ENCODE measurements at places on chromosomes 1 and 21.

DNA sequence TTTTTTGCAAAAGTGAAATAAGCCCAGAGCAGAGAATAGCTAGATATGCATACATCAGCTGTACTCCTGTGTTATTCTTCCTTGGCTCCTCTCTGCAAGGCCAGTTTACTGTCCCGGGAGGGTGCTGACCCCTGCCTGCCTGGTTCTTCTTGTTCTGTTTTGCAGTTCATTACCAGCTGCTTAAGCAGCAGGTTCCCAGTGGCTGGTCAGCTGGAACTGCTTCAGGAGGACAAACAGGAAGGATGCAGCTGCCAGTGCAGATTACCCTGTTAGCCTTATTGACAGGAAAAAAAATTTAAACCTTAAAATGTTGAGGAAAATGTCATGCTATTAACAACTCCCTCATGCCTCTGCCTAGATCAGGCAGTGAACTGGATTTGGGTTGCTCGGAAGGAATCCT is 16.0 kb upstream of the LRIG2 start:
- DNase-seq, result no peak

DNA sequence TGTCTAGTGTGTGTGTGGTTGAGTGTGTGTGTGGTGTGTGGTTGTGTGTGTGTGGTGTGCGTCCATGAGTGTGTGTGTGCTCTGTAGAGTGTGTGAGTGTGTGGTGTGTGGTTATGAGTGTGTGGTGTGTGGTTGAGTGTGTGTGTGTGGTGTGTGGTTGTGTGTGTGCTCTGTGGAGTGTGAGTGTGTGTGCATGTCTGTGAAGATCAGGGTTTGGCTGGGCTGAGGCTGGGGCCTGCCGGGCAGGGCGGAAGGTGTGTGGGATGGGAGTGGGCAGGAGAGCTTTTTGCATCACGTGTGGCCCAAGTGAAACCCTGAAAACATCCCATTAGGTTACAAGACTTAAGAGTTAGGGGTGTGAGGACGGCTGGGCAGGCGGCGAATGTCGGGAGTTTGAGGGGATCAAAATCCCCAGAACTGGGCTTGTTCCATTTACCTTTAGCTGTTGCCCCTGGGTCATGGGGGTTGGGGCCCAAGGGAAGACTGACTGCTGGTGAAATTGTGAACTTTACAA is 2.9 kb upstream of the FCMR start:
- no peak for DNase-seq

- no peak for DNase-seq
Measured at GRCh38 chr1:13829152-13829769, 129.3 kb downstream of the PRDM2 start.

- DNase-seq, result no peak
Measured at GRCh38 chr1:158035014-158035413, 41.6 kb downstream of the KIRREL1 start.

DNA sequence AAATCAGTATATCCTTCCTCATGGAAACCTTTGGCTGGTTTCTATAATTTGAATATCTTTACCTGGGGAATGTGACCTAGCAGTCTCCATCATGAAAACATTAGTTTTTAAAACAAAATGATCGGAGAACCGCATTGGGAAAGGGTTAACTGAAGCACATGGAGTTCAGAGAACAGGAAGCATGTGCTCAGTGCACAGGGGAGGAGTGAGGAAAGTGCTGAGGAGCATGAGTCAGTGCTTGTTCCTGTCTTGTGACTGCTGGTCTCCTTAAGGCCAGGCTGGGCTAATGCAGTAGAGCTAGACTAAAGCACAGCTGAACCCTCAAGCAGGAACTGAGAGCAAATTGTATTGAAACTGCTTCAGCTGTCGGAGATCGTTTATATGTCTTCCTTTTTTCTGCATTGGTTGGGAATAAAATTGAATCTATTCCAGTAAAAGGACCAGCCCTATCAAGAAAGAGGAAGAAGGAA is 5.8 kb downstream of the IFI16 start:
- peak; percentile 55 for DNase-seq

GRCh38 chr21:45078877-45079281 is 4.5 kb downstream of the ADARB1 start:
- DNase-seq, result peak; percentile 62

- no peak for DNase-seq
Measured at GRCh38 chr21:38448671-38449385, 49.4 kb downstream of the ERG start.

DNA sequence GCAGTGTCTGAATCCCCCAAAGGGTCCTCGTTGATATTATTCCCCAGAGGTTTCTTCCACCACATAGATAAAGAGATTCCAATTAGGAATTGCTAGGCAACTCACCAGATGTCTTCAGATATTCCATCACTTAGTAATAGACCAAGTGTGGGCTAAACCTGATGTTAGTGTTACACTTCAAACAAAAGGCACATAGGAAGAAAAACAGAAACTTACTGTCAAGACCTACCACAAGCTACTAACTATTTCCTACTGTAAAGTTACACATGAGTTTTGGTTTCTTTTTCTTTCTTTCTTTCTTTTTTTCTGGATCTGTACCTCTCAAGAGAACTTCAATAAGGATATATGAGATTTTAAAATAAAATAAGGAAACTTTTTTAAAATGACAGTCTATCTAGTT is 879.1 kb upstream of the NEGR1 start:
- no peak for DNase-seq

DNA sequence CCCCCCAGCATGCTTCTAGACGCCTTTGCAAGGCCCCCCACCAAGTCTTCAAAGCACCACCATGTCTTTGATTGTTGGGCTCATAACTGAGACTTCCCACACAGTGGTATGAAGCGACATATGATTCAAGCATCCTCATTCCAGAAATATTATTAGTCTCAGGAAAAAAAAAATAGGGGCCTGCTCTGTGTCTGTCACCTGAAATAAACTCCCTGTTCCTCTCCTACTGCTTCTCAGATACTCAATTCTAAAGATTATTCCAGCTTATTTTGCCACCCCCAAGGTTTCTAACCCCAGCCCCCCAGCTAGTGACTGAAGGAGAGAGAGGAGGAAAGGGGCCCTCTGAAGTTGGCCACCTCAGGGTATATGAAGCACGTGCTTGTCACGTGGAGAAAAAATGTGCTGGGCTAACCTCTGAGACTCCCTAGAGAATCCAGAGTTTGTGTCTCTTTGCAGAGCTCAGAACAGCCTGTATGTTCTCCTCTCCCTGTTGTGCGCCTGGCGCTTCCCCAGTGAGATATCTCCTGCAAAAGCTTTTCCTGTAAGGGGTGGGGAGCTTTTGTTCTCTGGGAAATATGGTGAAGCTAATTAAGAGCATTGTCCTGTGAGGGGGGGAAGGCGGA is 35.9 kb upstream of the RASAL2 start:
- no peak for DNase-seq

DNA sequence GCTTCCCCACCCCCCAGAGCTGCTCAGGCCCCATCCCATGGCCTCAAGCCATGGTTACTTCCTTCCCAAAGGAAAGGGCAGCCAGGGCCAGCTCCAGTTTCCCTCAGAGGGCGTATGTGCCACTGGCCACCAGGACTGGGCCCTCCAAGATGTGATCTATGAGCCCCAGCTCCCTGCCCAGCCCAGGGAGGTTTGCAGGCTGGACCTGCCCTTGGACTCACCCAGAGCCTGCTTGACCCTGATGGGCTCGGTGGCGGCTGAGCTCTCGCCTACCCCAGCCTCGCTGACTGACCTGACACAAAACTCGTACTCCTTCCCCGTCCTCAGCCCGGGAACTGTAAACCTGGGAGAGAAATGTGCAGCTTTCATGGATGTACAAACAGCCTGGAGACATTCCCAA is 29.6 kb downstream of the MYOM3 start:
- DNase-seq, result no peak

GRCh38 chr1:180909005-180909414 is 3.7 kb upstream of the KIAA1614 start:
- DNase-seq, result no peak

- no peak for DNase-seq
Measured at GRCh38 chr1:86645851-86646250, 58.5 kb upstream of the SH3GLB1 start.

DNA sequence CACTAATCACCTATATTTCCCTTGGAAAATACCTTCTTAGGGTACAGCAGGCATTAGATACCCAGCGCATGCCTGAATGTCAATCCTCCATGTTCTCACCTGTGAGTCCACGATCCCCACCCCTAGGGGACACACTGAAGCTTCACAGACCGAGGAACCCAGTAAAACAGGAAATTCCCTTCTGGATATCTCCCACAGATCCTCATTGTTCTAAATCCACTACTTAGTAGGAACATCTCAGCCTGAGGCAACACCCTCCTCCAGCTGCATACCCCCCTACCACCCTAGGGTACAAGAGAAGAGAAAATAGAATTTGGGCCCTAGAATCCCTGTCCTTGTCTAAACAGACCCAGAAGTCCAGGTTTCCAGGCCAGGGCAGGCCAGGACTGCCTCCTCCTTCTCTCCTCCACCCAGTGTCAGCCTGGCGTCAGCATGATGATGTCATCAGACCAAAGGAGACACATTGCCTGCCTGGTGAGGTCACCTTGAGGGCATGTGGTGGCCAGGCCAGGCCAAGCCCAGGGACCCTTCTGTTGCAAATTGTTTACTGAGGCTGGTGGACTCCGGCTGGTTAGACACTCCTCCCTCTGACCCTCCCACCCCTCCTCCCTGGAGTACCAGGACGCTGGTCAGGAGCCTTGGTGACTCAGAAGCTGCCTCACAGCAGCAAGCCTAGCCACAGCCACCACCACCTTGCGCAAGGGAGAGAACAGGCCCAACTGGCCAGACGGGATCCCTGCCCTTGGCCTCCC is 6.2 kb downstream of the NECTIN4 start:
- no peak for DNase-seq

DNA sequence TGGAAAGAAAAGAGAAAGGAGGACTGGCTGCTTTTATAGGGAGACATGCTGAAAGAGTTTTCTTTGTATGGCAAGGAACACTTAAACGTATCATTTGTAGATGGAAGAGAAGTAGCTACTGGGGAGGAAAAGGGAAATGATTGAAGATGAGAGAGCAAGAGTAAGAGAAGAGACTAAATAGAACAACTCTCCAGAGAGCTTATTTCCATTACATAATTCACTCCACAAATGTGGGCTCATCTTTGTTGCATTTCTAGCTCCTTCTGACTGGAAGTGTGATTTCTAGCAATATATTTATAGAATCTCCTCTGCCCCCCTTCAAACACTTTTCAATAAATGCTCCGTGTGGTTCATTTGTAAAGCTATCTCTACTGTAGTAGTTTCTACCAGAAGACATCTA is 71.0 kb downstream of the ST6GALNAC5 start:
- DNase-seq, result no peak

DNA sequence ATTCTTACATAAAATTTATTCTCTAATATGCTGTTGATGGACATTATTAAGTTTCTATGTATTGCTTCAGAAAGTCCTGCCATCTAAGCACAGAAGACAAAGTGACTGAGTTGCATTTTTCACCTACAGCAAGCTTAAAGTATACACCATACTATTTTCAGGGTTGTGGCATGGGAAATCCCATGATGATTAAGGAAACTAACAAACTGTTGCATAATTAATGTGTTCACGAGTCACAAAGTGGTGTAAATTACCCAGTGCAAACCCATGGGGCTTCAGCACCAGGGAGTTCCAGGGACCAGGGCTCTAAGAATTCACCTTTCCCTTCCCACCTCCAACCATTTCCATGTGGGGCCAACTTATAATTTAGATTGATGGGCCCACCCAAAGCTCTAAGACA is 81.9 kb upstream of the NR5A2 start:
- no peak for DNase-seq

GRCh38 chr1:67771152-67771551 is 62.1 kb downstream of the GNG12 start:
- no peak for DNase-seq

- DNase-seq, result peak; percentile 8
Measured at GRCh38 chr1:240888039-240888786, 276.3 kb upstream of the GREM2 start.

GRCh38 chr1:29842130-29842529 is 605.8 kb downstream of the PTPRU start:
- DNase-seq, result no peak

DNA sequence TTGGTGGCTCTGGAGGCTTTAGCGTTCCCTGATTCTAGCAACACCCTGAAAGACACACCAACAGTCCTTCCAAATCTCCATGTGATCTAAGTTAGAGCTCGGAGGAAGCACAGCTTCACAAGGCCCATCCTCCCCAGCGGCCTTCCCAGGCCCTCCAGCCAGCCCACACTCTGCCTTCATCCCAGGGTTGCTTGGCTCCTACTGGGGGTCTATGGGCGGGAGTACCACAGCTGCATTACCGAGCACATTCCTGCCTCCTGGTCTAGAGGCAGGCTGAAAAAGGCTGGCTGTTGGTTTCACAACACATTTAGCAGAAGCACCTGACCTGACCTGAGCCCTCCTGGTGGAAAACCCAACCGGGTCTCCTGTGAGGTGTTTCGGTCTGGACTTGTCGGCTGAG is 54.7 kb upstream of the TRIM67 start:
- no peak for DNase-seq

DNA sequence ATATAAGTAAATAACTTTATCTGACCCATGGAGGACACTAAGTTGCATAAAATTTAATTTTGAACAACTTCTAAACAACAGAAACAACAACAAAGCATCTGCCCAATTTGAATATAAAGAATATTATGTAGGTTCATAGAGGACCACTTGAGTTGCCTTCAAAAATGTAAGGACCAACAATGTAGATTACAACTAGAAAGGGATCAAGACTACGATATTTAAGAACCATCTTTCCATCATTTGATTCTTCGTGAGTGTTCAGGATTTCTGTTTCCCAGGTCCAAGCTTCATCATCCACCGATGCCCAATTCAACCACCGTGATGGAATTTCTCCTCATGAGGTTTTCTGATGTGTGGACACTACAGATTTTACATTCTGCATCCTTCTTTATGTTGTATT is at the start of gene OR14C36:
TSS of gene OR14C36 (plus strand) at position 301 of the 400 bp plus-strand sequence. CDS start at position 301, 0 bp downstream.
- no peak for DNase-seq

DNA sequence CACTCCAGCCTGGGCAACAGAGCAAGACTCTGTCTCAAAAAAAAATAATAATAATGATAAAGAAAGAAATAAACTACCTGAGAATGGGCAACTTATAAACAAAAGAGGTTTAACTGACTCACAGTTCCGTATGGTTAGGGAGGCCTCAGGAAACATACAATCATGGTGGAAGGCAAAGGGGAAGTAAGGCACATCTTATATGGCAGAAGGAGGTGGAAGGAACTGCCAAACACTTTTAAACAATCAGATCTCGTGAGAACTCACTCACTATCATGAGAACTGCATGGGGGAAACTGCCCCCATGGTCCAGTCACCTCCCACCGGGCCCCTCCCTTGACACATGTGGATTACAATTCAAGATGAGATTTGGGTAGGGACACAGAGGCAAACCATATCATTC is 6.3 kb upstream of the EGLN1 start:
- DNase-seq, result no peak

DNA sequence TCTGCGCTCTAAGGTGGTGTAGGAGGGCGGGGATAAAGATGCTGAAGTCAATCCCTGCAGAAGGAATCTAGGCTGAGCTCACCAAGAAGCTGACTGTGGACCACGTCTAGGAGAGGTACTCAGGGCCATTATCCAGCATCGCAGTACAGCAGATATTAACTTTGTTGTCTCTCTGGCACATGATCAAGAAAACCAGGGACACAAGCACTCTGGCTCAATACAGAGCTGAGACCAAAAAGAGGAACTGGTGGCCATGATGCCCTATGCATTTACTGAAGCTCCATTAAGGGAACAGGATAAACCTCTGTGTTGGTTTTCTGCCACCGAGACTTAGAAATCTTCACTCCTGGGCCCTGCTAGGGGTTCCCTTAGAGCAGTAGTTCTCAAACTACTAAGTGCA is 38.0 kb upstream of the ANGPTL7 start:
- no peak for DNase-seq
